Neural progenitor cell (in vitro differentiated cells): ENCODE measurements at places on chromosomes 7 and 10.

GRCh38 chr7:82599895-82600294 lies 156.3 kb upstream of the CACNA2D1 start:
- no peak for DNase-seq

DNA sequence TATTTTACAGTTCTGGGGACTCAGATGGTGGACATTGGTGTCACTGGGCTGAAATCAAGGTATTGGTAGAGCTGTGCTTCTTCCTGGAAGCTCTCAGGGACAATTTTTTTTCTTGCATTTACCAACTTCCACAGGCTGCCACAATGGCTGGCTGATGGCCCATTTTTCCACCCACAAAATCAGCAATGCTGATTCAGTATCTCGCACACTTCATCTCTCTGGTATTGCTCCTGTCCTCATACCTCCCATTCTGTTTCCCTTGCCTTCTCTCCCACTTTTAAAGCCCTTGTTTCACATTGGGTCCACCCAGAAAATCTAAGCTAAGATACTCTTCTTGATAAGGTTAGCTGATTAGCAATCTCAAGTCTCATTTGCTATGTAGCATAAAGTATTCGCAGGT lies 530.9 kb upstream of the POM121L12 start:
- DNase-seq = no peak

GRCh38 chr7:80207501-80207900 lies 72.9 kb downstream of the GNAI1 start:
- DNase-seq = no peak

GRCh38 chr7:18212308-18212707 lies 184.7 kb upstream of the PRPS1L1 start:
- no peak for DNase-seq

GRCh38 chr7:44306606-44307005 lies 18.8 kb downstream of the CAMK2B start:
- DNase-seq = no peak

GRCh38 chr10:9992661-9993060 lies 1025.0 kb upstream of the CELF2 start:
- DNase-seq = peak; percentile 60

GRCh38 chr7:77975672-77976480 lies 177.3 kb downstream of the PHTF2 start:
- DNase-seq = no peak

DNA sequence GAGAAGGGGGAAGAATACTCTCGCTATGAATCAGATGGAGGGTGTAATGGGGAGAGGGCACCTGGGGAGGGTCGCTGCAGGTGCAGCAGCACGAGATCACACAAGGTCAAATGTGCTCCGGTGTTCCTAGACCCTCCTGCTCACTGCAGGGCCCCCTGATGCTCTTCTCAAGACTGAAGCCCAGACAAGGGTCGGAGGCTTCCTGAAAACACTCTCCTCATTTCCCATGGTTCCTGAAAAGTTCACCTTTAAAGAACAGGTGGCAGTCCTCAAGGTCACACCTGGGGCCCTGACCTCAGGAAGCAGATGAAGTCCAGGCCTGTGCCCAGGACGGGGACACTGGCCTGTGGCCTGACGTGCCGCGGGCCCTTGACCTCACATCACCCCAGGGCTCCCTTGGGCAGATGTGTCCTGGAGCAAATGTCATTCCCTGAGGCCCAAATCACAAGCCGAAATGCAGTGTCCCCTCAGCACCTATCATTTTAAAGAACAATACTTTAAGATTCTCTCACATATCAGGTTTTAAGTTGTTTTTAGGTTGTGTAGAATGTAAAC lies 289.8 kb downstream of the GLRX3 start:
- no peak for DNase-seq

GRCh38 chr10:43361547-43362190 lies 9.8 kb upstream of the FXYD4 start:
- DNase-seq = no peak

GRCh38 chr10:113689057-113689456 lies 9.3 kb downstream of the CASP7 start:
- no peak for DNase-seq

DNA sequence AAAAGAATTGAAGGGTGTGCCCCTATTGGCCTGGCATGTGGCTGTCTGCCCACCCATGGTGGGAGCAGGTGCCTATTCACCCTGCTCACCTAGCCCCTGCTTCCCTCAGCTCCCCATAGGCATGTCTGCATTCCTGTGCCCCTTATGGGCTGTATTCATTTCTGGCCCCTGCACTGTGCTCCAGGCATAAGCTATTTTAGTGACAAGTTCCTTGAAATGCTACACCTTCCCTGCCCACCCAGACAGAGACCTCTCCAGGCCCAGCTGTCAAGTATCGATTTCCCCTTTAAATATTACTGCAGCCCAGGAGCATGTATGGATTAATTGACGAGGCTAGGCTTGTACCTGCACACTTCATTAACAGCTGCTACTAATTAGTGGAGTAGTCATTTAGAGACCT lies 235.4 kb downstream of the RPS24 start:
- no peak for DNase-seq

- no peak for DNase-seq
Observed at GRCh38 chr7:136654406-136654805, 214.0 kb upstream of the CHRM2 start.

- no peak for DNase-seq
Observed at GRCh38 chr10:28935061-28935460, 257.7 kb downstream of the BAMBI start.

GRCh38 chr10:48727866-48728265 lies 43.2 kb downstream of the WDFY4 start:
- DNase-seq = no peak

DNA sequence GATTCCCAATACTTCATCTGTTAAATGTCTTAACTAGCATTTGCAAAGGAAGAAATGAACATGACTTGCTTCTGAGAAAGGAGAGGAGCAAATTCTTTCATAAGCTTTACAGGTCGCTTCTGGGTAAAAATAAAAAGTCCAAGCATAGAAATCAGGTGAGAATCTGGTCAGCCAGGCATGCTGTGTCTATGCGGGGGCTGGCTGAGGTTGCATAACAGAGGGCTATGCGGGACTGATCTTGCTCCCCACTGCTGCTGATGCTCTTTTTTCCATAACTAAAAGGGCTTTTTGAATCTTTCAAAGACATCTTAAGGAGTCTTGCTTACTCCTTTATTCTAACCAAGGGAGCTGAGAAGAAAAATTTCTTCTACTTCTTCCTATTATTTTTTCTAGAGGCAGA lies 92.7 kb upstream of the FGFR2 start:
- DNase-seq = no peak

- no peak for DNase-seq
Observed at GRCh38 chr10:133187091-133187905, 27.3 kb downstream of the KNDC1 start.

GRCh38 chr10:22615819-22616499 lies 98.4 kb downstream of the PIP4K2A start:
- no peak for DNase-seq
